ENCODE measurements at places on chromosomes 4 and X.

DNA sequence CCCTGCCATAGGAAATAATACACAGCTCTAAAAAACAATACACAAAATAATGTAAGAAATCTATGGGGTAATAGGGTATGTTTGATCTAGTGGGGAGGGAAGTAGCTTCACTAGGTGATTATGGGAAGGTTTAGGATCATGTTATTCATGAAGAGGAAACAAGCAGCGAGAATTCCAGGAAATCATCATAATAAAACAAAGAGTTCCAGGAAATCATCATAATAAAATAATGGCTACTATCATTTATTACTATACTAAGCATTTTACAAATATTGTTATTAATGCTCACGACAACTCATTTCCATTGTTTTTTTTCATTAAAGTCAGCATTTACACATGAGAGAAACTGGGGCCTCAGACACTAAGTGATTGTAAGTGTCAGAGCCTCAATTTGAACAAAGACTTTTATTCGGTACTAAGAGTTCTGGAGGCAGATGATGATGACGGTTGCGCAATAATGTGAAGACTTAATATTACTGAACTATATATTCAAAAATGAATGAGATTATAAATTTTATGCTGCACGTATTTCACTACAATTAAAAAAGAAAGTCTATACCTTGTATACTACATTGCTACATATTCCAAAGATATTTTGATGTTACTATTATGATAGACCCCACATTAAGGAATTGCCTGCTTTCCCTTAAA is 12.2 kb upstream of the CXCL8 start:
- DNase-seq = no peak

DNA sequence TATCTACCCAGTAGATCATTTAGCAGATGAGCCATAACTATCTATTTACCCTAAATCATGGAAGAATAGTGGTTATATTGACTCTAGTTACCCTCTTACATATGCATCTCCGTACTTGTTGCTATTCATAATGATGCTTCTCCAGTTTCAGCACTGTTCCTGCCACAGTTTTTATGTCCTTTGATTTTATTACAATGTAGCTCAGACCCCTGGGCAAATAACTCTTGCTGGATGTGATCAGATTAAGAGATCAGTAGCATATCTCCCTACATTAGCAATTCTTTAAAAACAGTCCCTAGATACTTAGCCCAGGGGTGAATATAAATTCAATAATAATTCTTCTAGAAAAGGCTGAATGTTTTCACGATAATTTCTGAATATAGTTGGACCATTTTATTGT is 696.5 kb downstream of the ADGRL3 start:
- DNase-seq = no peak

DNA sequence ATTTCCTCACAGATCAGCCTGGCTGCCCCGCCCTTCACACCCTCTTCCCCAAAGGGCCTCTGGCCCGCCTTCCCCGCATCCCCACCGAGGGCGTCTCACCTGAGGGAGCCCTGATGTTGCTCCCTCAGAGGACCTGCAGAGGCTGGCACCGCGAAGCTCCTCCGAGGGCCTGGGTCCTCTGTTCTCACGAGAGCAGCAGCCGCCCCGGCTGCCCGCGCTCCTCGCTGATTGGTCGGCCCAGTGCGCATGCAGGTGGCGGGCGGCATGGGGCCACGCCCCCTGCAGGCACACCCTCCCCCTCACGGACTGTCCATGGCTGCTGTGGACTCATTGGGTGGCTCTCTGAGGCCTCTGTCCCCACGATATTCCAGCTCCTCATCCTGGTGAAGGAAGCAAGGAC is at the start of gene FAM9C:
TSS of gene FAM9C (minus strand) at position 180 of the 400 bp plus-strand sequence. CDS start 831 bp downstream, outside the sequence.
- no peak for DNase-seq

DNA sequence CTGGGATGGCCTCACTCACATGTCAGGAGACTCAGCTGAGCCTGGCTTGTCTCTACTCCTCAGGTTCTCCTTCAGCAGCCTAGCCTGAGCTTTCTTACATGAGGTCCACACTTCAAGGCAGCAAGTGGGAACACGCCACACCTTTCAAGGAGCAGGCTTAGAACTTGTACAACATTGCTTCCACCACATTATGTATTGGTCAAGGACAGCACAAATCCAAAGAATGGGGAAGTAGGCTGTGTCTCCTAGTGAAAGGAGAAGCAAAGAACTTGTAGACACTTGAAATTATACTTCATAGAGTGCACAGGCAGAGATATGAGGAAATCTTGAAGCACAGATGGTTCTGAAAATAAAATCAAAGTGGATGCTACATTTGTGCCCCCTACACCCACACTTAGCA is 120.9 kb upstream of the NOCT start:
- DNase-seq = no peak

DNA sequence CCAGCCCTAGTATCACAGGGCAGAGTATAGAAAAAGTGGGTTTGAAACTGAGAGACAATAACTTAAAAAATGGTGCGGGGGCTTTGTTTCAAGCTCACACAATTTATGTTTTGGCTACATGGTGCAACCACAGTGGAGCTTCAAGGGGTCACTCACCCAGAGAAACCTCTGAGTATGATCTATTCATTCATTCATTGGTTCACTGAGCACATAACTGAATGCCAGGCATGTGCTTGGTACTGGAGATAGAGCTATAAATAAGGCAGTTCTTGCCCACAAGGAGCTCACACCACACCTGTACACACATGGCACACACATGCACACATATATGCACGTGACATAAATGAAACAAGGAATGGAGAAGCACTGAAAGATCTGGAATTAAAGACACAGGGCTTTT is 171.4 kb downstream of the NHS start:
- DNase-seq = no peak

DNA sequence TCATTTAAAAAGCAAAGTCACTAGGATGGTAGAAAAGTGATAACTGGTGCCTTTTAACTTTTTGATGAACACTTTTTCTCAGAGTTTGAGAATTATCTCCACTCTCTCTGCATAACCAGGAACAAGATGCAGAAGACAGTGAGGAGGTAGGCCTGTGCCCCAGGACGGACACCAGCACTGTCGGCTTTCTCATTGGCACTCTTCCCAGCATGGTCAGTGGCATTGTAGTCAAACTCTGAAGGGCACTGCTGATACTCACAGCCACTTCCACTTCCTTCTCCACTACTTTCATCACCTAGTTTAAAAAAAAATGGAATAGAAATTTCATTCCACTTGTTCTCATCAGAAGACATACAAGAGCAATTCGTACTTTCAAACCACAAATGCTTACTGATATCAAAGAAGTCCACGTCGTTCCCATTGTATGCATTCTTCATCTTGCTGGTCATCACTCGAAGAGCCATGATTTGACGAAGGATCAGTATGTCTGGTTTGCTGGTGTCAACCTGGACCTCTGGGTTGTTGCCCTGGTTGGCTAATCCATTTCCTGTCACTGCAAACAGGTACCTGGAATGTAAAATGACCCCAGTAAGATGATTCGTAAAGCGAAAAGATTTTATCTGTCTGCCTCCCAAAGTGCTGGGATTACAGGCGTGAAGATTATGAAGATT is 84.8 kb upstream of the TFDP3 start:
- DNase-seq = no peak

GRCh38 chr4:168451331-168451730 is 29.0 kb downstream of the DDX60L start:
- DNase-seq = no peak

GRCh38 chr4:110633358-110634341 is 10.8 kb upstream of the PITX2 start:
- no peak for DNase-seq

DNA sequence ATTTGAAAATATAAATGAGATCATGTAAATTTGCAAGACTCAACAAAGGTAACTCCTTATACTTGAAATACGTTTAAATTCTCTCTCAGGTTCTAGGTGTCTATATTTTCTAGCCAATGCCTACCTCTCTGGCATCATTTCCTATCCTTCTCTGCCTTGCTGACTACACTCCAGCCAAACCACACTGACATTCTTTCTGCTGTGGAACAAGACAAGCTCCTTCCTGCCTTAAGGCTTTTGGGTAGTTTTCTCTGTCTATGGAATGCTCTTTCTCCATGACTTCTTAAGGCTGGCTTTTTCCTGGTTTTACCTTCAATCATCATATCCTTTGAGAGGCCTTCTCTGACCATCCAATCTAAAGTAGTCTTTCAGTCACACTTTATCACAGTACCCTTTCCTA is 201.0 kb downstream of the SPRY1 start:
- DNase-seq = no peak

DNA sequence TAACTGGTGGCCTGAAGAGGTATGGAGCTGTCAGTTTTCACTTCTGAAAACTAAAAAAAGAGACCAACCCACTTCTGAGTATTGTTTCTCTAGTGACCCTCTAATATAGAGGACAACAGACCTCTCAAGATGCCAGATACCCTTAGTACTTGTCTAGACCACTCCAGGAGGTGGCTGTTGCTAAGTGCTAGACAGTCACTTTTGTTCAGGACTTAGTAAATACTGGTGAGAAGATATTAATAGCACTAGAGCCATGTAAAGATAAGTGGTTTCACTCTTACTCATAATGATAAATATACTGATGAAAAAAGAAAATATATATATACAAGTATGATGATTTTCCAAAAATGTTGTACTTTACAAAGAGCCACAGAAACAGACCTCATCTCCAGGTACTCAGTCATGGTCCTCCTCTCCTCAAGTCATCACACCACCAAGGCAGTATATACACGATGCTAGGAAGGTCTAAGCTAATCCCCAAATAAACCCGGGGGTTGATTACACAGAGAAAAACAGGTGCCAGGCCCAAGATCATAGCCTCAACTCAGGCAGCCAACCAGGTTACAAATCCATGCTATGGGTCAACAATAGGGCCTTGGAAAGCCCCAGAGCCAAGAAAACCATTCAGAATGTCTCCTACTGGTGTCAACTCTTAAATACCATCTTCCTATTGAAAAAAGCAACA is 66.9 kb downstream of the ARHGEF9 start:
- no peak for DNase-seq

- no peak for DNase-seq
Observed at GRCh38 chr4:47095884-47096283, 64.5 kb downstream of the GABRB1 start.
